ENCODE measurements at places on chromosomes 12 and 14.

DNA sequence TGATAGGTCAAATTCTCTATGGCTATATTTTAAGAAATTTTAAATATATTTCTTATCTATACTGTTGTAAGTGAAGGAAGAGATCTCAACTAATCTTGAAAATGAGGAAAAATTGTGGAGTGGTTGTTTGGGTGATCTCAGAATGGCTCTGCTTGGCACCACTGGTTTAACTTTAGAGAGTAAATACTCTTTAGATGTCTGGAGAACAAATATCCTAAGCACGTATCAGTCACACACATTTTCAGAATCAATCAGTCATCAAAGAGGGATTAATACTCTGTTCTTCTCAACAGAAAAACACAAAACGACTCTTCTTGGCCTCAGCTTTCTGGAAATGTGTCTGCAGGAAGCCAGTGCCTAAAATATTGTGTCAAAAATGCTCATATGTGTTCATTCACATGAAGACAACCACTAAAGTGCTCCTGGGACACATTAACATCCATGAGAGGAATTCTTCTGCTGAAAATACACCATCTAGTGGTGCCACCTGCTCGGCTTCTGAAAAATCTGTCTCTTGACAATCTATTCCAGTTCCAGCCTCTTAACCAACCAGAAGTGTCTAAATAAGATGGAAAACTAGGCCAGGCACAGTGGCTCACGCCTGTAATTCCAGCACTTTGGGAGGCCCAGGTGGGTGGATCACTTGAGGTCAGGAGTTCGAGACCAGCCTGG is 81.1 kb upstream of the CCDC198 start:
- peak; percentile 11 for DNase-seq

GRCh38 chr14:81940651-81941050 is 407.0 kb upstream of the SEL1L start:
- no peak for DNase-seq

DNA sequence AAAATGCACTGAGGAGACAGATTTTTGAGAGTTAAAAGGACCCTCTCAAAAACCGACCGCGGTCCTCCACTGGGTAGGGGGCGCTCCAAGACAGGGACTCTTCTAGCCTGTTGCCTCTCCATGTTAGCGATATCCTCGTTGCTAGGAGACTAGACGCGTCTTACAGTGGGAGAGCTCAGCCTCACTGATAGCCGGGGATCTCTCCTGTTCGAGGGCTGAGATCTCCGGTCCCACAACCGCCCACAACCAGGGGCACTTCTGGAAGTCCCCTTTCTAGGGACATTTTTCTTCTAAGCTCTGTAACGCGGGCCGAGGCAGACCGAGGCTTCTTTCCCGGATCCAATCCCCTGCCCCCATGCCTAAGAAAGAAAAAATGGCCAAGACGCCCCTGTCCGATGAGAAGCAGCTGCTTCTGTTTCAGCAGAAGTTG is 21.3 kb downstream of the FKBP11 start:
- peak; percentile 59 for DNase-seq

DNA sequence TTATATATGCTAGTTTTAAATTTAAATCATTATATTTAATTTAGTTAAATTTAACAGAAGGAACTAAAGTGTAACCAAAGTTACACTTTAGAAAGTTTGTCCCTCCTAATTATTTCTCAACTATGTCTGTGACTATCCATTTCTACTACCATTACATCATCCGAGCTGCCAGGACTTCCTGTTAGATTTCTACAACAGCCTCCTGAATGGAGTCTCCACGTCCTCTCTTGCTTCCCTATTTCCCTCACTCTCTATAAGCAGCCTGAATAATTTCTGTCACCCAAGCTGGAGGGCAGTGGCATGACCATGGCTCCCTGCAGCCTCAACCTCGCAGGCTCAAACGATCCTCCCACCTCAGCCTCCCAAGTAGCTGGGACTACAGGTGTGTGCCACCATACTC is 84.1 kb downstream of the TTC7B start:
- no peak for DNase-seq

GRCh38 chr14:64823305-64823861 is 56.3 kb downstream of the SPTB start:
- peak; percentile 65 for DNase-seq

DNA sequence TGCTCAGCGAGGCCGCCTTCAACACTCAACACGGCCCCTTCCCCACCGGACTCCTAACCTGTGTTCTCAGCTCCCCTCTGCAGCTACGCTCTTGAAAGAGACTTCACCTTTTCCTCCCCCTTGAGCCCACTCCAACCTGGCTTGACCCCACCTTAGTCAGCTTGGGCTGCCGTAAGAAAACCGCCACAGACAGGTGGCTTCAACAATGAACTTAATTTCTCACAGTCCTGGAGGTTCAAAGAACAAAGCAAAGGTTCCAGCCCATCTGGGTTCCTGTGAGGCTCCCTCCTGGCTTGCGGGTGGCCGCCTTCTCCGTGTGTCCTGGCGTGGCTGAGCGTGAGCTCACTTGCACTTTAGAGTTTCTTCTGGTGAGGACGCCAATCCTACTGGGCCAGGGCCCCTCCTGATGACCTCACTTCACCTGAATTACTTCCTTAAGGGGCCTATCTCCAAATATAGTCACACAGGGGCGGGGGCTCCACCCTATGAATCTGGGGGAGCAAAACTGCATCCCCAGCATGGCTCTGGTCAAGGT is 138.8 kb downstream of the CALM1 start:
- no peak for DNase-seq
